ENCODE measurements at places on chromosomes 16 and 17.

- no peak for DNase-seq
Measured at GRCh38 chr16:81546781-81547180, 102.2 kb downstream of the CMIP start.

DNA sequence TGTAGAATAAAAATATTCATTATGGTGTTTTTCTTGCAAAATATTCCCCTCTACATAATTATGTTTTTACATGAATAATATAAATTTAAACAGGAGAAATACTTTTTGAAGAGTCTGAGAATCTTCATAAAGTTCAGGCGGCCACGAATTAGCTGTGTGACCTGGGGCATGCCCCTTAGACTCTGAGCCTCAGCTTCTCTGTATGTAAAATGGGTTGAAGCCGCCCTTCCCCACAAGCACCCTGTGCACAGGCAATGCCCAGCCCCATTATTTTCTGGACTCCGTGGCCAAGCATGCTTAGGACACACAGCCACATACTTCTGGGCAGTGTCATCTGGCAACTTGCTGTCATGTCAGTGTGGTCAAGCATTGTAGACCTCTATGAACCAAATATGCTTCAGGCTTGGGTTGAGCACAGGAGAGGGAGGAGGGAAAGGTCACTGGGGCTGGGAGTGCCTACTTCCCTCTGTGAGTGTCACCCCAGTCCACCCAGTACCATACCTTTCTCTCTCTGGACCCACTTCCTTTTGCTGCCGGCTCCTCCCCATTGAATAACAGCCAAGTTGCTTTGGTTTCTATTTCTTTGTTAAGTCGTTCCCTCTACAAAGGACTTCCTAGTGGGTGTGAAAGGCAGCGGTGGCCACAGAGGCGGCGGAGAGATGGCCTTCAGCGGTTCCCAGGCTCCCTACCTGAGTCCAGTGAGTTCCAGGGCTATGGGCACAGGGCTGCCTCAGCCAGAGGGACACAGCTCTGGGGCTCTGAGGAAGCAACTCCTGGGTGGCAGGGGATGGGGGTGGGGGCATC is at the start of gene LGALS9:
TSS of gene LGALS9 (plus strand) at position 582 of the 804 bp plus-strand sequence. CDS start at position 660, 78 bp downstream.
- no peak for DNase-seq

DNA sequence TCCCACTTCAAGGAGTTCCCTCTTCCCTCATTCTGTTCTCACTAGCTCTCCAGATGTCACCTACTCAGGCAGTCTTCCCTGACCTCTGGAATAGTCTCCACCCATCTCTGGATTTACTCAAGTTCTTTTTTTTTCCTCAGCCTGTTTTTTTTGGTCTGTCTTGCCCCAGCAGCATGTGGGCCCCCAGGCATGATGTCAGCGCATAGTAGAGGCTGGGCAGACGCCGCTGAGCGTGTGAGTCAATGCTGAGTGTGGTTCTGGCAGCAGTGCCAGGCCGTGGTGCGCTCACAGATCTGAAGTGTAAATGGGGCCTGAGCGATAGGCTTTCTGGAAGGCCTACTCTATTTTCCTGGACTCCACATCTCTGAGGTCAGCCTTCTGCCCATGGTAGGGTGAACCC is 2.7 kb upstream of the KCNJ18 start:
- DNase-seq = peak; percentile 61

GRCh38 chr16:84292011-84292410 is 2.7 kb upstream of the WFDC1 start:
- DNase-seq = no peak

DNA sequence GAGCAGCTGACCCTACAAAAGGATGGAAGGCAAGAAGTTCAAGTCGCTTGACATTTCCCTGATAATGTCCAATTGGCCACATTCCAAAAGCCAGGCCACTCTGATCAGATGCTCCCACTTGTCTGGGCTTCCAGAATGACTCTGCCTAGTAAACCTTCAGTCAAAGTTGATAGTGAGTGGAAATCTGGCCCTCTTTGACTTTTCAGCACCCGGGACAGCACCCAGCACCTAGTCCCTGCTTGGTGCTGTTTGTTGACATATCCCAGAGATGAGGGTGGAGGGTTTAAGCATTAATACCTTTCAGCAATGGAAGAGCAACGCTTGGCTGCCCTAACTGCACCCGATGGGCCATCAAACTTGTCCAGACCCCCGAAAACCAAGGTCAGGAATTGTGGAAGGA is 131.3 kb downstream of the AIPL1 start:
- DNase-seq = peak; percentile 25

DNA sequence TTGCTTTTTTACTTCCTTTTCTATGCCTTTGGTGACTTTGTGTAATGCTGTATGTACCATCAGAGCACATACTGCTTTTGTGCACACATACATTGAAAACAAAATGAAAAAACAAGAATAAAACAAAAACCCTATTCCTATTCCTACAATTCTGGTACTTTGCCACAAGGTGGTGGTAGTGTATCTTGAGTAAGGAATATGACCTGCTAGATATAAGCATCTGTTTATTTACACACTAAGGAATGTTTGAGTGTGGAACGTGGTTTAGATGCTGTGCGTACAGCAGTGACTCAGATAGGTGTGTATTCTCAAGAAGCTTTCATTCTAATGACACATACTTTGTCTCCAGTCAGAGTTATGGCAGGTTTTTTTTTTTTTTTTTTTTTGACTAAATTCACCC is 606.2 kb downstream of the WWOX start:
- DNase-seq = no peak

All from AG08396 (cell line).